Natural killer cell (primary cell): ENCODE measurements at places on chromosomes 3 and 15. TPM values are rescaled to one million over a fixed set of nuclear protein-coding genes. Genes with fewer than 3 reads are reported as not detected.

Gene LSAMP
- not detected for total RNA-seq

Gene AADACL2
- not detected for total RNA-seq

Gene GOLGA8N
- 238 TPM for total RNA-seq

Gene ITIH4
- 33.0 TPM for total RNA-seq

Gene GHSR
- 1.3 TPM for total RNA-seq

Gene TCF12
- 107 TPM for total RNA-seq

Gene AADAC
- total RNA-seq = not detected

Gene TGM5
- total RNA-seq = not detected

Gene GOLGA6L10
- 1.2 TPM for total RNA-seq

Gene LRRC15
- not detected for total RNA-seq

Gene PSTPIP1
- 316 TPM for total RNA-seq

Gene RBSN
- total RNA-seq = 27.6 TPM

Gene FBXW12
- total RNA-seq = 0.25 TPM

Gene SLC22A13
- total RNA-seq = 0.40 TPM

Gene STX19
- total RNA-seq = not detected

Gene NBEAL2
- total RNA-seq = 532 TPM

Gene STAC
- total RNA-seq = not detected
